ENCODE measurements at places on chromosomes 4 and X.

DNA sequence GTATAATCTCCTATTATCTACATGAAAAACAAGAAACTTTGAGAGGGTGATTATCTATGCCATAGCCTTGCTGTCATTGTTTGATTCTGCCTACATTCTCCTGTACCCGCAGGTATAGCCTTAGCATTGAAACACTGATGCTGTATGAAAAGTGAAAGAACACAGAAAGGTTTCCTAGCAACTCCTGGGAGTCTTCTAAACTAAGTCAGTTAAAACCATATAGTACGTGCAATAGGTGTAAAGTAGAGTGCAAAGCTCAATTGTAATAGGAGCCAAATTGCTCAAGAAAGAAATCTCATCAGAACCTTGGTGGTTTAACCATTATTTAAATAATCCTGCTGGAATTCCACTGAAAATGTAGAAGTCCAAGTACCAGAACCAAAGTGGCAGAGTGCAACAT is 489.7 kb downstream of the PCDH10 start:
- no peak for DNase-seq

GRCh38 chr4:168618577-168619265 is 121.9 kb downstream of the PALLD start:
- DNase-seq = no peak

DNA sequence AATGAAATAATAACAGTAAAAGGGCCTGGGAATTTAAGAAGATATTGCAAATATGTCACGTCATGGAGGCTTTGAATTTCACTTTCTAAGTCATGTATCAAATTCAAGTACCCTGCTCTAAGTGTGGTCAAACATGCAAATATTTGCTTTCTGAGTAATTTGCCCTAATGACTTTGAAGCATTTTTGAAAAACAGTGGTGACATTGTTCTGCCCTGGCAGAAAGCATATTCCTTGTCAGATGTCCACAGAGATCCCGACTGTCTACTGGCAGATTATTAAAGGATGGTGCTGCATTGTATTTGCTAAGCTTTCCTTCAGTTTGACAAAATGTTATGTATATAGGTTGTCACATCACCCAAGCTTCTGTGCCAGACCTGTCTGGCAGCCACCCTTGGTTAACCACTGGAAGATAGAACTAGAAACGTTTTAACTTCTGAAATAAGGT is 92.5 kb downstream of the ANK2 start:
- DNase-seq = no peak

- DNase-seq = no peak
These were observed 28.8 kb upstream of the GRIA3 start for GRCh38 chrX:123155327-123155726.

DNA sequence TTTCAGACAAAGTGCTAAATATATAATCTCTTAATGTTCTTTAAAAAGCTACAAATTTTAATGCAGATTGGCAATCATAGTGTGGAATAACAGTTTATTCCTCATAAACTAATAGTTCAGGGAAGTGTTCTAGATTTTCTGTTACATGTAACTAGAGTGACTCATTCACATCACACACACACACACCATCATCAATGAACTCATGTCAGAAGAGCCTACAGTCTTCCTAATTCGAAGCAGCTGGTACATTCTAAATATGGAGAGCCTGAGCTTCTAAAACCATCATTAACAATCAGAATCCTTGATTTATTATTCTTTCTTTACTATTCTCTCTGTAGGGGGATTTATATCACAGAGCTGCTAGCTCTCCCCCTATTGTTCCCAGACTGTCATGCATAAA is 49.6 kb downstream of the DKK2 start:
- no peak for DNase-seq

DNA sequence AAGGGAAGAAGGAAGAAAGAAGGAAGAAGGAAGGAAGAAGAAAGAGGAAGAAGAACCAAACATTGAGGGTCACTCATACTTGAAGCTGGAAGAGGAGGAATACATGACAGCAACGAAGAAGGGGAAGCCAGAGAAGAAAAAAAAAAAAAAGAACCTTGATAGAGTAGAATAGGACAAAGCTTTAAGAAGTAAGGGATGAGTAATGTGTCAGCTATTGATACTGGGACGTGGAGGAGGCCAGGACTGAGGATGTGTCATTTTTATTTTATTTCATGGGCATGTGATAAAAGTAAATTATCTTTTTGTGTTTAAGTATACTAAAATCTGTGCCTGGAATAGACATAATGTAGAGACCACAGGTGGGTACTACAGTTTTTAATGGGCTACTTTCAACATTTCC is 6.4 kb downstream of the EDA2R start:
- DNase-seq = no peak

GRCh38 chrX:94216738-94217137 is 542.7 kb downstream of the FAM133A start:
- DNase-seq = no peak

DNA sequence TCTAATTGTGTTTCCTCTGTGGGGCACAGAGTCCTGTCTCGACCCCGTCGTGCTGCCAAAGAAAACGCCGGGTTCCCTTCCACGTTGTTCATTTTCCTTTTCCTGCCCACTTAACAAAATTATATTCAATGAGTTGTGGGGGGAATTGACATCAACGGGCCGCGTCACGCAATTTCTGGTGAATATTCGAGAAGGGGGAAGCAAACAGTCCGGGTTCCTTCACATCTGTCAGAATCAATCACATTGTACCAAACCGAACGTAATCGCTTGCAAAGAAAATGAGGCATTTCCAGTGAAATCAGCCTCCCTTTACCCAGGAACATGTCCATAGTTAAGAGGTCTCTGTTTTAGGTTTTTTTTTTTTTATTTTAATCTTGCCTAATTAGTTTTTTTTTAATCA is 243.5 kb downstream of the SHOX start:
- DNase-seq = no peak

DNA sequence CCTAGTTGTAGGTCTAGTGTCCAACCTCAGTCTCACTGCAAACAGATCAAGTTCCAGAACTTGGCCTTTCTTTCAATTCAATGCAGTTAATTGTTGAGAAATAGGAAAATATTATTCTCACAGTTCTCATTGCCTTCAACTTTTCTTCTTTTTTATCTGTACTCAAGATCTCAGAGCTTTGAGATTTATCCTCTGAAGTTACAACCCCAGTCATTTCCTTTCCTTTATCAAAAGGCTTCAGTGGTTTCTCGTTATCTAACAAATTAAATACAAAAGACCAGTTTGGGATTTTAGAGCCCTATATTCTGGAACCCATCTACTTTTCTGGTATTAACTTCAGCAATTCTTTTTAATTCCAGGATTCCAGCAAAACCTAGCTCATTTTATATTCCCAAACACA is 130.2 kb downstream of the TMA16 start:
- DNase-seq = no peak

- no peak for DNase-seq
These were observed 113.9 kb upstream of the ANXA3 start for GRCh38 chr4:78437608-78438088.

DNA sequence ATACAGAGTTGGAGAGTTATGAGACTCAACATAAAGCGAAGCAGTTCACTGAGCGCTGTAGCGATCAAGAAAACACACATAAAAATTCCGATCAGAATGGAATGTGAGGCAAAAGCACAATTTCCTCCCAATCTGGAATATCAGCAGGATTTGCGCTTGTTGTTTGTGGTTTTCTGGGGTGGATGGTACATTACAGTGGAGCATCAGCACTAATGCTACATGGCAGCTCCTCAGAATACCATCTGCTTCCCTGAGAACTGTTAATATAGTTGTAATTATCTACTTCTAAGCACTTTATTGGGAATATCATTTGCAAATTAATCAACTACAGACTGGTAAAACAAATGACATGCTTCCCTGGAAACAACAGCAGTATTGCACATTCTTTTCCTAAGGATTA is 324.1 kb upstream of the PPARGC1A start:
- DNase-seq = no peak

DNA sequence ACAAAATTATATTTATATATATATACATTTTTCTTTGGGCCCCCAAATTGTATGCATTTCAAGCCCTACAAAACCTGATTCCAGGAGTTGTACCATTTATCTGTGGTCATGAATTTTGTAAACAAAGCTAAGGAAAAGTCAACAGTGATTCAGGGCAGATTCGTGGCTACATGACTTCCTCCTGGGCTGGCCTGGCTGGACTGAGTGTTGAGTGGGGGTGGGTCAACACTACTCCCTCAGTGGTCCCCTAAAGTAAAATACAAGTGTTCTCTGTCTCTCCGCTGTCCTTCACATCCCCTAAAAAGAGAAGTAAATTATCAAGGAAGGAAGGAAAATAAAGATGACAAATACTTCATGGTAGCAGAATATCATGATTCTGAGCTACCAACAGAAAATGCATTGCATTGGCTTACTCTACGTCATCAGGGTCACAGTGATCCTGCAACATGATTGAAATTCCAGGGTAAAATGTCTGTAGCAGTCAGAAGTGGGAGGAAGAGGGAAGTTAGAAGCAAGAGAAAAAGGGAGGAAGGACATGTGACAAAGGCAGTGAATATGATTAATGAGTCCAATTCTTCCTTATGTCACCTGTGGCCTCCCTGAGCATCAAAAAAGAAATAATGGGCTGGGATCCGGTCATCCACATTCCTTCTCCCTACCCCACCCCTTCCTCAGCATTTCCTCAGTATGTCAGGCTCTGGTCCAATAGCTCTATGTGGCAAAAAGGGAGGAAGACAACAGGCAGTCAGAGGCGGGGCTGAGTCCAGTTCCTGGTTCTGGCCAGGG is 42.4 kb upstream of the MYOZ2 start:
- no peak for DNase-seq

GRCh38 chr4:80586716-80587115 is 251.2 kb downstream of the CFAP299 start:
- no peak for DNase-seq

DNA sequence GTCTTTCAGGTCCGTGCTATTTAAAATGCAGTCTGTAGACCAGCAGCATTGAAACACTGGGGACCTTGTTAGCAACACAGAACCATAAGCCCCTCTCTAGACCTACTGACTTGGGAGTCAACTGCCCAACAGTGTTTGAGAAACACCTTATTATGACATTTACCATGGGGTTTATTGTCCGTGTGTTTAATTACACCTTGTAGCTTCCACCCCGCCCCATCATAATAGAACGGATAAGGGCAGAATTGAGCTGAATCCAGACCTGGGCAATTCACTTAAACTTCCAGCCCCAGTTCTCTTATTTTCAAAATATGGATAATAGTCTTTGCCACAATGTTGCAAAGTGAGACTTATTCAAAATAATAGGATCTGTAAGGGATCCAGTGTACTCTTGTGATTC is 30.6 kb upstream of the CLNK start:
- DNase-seq = no peak

DNA sequence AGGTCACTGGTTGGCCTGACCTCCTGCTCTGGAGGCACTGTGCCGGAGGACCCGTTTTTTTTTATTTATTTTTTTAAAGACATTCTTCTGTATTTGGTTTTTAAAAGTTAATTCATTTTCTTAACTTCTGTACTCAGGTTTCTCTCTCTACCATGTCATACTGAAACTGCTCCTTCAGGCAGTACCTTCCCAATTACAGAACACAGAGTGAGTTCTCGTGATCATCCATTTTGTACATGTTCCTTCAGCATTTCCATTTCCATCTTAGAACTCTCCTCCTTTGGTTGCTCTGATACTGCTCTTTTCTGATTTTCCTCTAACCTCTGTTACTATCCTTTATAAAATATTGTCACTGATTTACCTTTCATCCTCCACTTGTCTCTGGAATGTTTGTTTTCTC is 17.9 kb downstream of the UBE2K start:
- DNase-seq = no peak

DNA sequence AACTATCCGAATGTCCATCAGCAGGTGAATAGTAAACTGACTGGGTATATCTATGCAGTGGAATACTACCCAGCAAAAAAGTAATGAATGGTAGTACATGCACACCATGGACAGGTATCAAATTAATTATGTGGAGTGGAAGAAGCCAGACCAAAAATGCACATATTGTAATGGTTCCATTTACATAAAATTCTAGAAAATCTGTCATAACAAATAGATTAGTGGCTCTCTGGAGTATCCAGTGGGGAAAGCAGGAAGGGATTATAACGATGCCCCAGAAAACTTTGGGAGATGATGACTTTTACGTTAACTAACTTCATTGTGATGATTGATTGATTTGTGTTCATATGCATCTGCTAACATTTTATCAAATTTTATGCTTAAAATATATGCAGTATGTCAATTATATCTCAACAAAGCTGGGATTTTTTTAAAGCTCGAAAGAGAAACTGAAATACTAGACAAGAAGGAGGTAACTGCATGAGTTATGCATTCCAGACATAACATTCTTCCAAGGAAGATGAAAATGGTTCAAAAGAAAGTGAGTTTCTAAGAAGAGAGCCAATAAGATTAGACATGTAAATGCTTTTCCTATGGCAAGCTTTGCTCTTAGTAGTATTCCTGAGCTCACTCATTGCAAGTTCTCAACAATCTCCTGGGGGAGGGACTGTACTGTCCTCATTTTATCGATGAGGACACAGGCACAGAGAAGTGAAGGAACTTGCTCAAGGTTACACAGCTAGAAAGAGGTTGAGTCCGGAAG is 58.6 kb upstream of the MSX1 start:
- DNase-seq = no peak

GRCh38 chr4:121654738-121655137 is 42.0 kb downstream of the ANXA5 start:
- no peak for DNase-seq

DNA sequence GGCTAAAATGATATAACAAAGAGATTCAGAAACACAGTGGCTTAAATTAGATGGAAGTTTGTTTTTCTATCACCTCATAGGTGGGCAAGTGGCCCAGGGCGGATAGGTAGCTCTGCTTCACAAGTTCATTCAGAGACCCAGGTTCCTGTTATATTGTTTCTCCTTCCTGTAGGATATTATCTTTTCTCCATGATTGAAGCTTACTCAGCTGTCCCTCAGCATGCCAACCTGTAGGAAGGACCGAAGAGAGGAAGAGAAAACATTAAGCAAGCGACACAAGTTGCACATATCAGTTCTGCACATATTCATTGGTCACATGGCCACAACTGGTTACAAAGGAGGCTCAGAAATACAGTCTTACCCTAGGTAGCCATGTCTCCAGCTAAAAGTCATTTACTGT is 6.9 kb downstream of the KLHL5 start:
- no peak for DNase-seq

DNA sequence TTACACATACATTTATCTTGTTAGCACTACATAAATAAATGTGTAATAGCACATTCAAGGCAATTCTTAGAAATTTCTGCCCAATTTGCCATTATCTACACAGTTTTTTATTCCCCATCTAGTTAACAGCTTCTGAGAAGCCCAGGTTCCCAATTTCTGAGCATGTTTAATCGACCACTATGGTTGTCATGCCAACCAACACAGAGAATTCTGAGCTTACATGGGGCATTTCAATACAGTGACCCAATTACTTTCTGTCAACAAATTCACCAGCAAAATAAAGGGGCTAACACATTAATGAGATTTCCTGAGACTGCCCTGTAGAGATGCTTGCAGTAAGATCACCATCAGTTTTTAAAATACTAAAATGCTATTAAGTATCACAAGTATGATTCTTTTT is 22.0 kb downstream of the GPM6A start:
- DNase-seq = no peak
